ENCODE measurements at places on chromosomes 2 and 18.
A peak's percentile ranks its signal among the peaks of the same experiment; 100 is the strongest.

- DNase-seq = no peak
Observed at GRCh38 chr18:1954583-1955312, 616.6 kb downstream of the METTL4 start.

DNA sequence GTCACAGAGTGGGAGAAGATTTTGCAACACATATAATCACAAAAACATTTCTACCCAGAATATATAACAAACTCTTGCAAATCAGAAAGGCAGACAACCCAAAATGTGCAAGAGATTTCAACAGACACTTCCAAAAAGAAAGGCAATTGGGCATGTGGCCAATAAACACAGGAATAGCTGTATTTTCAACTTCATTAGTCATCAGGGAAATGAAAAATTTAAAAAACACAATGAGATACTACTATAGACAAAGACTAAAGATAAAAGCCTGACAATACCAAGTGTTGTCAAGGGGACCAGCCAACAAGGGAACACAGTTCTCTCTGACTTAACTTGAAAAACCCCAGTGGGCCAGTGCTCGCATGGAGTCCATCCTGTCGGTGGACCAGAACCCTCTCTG, 40.5 kb downstream of the MTHFD2 start:
- no peak for DNase-seq

- no peak for DNase-seq
Observed at GRCh38 chr2:192254444-192254843, 59.7 kb upstream of the TMEFF2 start.

- DNase-seq = no peak
Observed at GRCh38 chr2:68907920-68908253, 36.7 kb upstream of the BMP10 start.

- no peak for DNase-seq
Observed at GRCh38 chr2:1826226-1826905, 82.1 kb upstream of the PXDN start.

DNA sequence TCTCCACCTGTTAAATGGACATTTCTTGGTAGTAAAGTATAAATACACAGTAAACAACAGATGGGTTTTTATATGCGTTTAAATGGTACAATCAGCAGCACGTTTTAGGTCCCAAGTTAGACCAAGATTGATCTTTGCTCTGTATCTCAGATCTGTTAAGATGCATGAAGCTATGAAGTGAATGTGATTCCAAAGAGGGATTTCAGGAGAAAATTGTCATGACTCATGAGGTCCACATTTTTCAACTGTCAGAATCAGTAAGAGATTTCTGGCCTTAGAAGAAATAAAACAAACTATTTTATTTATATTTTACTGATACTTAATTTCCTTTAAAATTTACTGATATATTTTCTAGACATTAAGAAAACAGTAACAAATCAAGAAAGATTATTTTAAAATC, 142.7 kb downstream of the EML6 start:
- no peak for DNase-seq

DNA sequence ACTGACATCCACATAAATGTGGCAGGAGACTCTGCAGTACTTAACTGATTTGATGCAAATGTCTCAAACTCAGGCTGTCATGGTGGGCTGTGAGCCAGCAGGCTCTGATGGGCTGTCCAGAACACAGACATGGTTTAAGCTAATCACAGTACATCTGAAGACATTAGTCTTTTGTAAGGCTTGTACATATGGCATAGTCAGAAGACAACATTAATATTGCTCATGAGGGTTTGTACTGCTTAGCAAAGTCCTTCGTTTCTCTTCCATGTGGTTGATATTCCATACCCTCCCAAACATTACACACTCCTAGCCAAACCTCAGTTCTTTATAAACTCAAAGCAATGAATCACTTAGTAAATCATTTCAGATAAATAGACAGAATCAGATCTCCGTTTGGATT, 330.6 kb downstream of the RND3 start:
- DNase-seq = no peak

- no peak for DNase-seq
Observed at GRCh38 chr2:70887208-70887549, 48.5 kb upstream of the ATP6V1B1 start.

- DNase-seq = no peak
Observed at GRCh38 chr2:195612611-195613495, 44.2 kb upstream of the SLC39A10 start.

DNA sequence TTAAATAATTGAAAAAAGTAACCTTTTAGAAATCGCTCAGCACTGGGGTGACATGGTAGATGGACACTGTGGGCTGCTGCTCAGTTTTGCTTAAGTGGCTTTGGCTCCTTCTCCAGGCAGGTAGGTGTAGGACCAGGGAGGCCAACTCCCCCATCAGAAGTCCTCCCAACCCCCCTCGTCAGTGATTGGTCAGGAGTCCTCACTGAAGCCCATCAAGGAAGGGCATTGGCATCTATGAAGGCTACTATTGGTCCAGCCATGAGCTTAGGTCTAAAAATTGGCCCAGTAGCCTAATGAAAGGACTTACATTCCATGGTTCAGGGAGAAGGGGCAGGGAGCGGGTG, 34.7 kb downstream of the ST3GAL5 start:
- no peak for DNase-seq

DNA sequence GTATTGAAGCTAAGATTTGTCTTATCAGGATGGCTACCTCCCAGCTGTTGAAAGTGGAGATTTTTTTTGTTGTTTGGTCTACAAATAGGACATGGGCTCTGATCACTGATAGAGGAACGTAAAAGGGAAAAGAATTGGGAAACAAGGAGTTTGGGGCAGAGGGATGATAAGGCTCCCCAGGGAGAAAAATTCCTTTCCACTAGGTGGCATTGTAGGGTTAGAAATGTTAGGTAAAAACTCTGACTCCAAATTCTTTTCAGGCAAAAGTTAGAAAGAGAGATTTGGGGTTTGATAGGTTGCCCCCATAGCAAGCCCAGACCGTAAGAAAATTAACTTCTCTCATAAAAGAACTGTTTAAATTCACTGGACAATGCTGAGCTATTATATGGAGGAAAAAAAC, 19.8 kb downstream of the CMPK2 start:
- no peak for DNase-seq

DNA sequence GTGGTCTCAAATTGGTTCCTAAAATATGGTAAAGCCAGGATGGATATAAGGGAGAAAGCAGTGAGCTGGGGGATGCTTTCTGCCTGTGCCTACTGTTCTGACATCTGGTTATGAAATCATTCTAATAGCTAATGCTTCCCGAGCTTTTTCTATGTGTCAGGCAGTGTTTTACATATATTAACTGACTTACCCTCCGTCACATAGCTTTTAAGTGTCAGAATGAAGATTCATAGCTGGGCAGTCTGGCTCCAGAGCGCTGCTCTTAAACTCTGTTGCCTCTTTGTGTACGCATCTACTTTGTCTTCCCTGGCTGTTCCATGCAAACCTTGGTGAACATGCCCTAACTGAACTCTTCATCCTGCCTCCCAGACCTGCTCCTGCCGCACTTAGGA, 195.7 kb downstream of the LPIN1 start:
- no peak for DNase-seq

GRCh38 chr2:139427164-139427563, 647.0 kb upstream of the NXPH2 start:
- peak; percentile 27 for DNase-seq

DNA sequence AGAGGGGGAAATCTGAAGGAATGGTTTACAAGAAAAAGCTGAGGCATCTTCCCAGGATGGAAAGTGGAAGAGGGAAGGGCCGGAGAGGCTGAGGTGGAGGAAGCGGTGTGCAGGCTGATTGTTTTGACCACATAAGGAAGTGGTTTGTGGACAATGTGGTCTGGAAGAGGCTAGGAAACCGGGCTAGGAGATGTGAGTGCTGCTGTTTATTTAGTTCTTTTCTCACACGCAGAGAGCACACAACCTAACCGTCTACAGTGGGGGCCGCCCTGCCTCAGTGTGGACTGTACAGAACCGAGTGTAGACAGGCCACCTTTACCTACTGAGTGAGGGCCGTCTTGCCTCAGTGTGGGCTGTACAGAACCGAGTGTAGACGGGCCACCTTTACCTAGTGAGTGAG, 251.7 kb upstream of the PXDN start:
- no peak for DNase-seq

- DNase-seq = no peak
Observed at GRCh38 chr2:11030909-11031308, 119.2 kb downstream of the KCNF1 start.

DNA sequence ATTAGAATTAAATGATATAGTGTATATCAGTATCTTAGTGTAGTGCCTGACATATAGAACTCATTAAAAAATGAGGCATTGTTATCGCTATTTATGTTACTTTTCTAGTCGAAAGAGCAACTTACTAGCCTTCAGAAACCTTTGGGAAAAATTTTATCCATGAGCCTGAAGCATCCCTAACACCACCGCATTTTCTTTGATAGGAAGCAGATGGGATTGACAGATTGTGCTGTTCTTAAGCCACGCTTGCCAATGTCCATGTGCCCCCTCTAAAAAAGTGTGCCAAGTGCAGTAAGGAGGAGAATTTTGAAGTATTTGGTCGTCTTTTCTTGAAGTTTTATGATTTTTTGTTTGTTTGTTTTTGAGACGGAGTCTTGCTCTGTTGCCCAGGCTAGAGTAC, 29.1 kb downstream of the PPM1B start:
- DNase-seq = no peak

- DNase-seq = peak; percentile 80
Observed at GRCh38 chr2:136378712-136379595, 261.0 kb upstream of the CXCR4 start.

- DNase-seq = no peak
Observed at GRCh38 chr18:27839141-27839540, 337.8 kb downstream of the CDH2 start.

DNA sequence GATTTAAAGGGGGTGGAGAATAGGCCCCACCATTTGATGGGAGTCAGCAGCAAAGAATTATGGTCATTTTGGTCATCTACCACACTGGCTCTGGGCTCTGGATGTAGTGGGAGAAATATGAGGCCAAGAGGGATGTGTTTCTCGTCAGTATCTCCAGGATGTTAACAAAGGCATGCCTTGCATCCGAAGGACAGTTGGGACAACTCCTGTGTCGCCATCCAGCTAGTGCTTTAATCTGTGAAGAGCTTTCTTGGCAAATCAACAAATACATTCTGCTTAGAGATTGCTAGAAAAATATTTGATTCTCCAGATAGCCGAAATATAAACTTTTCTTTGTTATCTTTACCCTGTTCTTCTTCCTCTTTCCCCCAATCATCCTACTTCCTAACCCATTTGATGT, 287.1 kb upstream of the TNP1 start:
- DNase-seq = no peak

DNA sequence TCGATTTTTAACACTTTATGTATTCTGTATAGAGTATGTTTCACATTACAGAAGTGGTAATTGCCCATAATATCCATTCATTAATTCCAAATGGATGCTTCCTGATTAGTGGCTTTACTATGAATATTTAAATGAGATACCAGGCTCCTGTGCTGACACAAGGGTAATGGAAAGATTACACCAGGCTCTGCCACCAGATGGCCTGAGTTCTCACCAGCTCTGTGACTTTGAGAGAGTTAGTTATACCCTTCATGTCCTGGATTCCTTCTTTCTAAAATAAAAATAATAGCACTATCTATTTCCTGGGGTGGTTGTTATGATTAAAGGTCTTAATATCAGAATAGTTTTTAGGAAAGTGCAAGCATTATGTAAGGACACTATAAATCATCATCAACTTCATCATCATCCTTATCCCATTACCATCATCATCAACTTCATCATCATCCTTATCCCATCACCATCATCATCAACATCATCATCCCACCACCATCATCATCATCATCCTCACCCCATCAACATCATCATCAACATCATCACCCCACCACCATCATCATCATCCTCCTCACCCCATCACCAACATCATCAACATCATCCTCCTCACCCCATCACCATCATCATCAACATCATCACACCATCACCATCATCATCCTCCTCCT, 151.8 kb downstream of the DNER start:
- DNase-seq = no peak

DNA sequence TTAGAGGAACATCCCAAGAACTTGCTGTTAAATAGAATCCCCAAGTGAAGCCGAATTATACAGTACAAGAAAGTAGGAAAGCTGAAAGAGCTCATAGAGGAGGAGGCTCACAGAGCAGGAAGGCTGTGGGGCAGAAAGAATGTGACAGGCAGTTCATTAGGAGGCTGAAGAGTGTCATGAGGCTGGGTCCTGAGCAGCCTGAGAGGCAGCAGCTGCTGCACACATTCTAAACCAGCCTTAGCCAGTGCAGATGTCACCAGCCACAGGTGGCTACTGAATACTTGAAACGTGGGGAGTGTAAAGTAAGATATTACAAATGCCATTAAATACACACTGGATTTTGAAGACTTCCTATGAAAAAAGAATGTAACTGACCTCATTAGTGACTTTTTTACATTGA, 490.2 kb upstream of the KLHL29 start:
- DNase-seq = peak; percentile 26

DNA sequence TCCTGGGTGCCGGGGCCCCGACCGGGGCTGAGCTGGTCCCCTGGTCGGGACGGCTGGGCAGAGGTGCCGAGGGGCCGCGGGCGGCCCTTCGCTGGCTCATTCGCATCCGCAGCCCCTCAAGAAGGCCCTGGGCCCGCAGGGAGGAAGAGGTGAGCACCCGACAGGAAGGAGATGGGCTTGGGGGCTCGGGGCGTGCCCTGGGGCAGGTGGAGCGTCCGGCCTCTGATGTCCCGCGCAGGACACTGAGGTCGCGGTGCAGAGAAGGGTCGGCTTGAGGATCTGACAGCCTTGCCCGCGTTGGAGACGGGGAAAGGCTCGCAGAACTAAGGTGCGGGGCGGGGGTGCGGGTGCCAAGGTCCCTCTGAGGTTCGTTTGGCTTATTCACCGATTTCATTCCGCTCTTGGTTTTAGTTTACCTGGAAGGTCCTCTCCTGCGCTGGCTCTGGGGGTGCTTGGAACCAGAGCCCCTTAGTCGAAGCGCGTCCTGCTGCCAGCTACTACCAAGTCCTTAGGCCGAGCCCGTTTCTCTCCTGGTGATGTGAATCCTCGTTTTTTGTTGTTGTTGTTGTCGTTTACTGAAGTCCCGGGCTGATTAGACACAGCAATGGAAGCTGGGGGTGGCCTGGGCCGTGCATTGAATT, 18.9 kb upstream of the CD8A start:
- no peak for DNase-seq

DNA sequence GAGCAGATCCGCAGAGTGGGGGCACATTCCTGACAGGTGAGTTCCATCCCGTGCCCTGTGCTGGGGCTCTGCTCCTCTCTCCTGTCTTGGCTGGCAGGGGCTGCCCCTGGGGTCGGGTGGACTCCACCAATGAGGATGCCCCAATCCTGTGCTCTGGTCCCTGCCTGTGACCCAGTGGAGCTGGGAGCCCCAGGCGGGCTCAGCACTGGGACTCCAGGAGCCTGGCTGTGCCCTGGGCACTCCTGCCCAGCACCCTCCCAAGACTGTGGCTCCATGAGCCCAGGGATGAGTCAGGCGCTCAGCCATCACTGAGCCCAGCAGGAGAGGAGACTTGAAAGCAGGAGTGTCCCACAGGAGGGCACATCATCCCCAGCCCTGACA, 53.9 kb downstream of the MBP start:
- no peak for DNase-seq

GRCh38 chr18:43180814-43181213, 65.3 kb upstream of the RIT2 start:
- no peak for DNase-seq

GRCh38 chr2:41326851-41327250, 721.0 kb upstream of the PKDCC start:
- no peak for DNase-seq

Measured in NCI-H146 (cell line).